ENCODE measurements at places on chromosomes 3 and 15.

GRCh38 chr3:141864281-141864970 lies 12.0 kb upstream of the ATP1B3 start:
- no peak for DNase-seq

- no peak for DNase-seq
Observed at GRCh38 chr3:46453526-46454208, 11.0 kb downstream of the LTF start.

GRCh38 chr3:3177861-3178497 lies 1.5 kb downstream of the CRBN start:
- DNase-seq: peak; percentile 46

DNA sequence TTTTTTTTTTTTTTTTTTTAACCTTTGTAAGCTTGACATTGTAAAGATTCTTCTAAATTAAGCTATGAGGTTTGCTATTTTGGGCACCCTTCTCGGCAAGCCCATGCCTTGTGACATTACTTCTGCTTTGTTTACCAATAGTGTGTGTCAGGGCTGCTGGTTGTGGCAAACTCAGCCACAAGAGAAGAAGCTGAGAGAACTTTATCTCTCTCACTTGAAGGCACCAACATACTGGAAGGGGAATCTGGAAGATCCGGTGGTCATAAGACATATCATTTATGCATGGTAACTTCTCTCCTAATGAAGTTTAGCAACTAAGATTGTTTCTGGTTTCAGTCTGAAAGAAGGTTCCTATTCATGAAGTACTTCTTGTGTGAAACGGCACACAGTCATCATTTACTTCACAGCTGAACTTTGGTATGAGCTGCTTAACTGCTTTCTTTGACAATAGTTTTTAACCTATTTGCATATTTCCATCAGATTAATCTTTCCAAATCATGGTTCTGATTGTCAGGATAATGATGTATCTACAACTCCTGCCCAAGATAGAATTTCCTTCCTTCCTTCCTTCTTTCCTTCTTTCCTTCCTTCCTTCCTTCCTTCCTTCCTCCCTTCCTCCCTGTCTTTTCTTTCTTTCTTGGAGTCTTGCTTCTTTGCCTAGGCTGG lies 189.3 kb downstream of the NFKBIZ start:
- no peak for DNase-seq

- peak; percentile 35 for DNase-seq
Observed at GRCh38 chr3:140972833-140973232, 31.2 kb downstream of the SLC25A36 start.

GRCh38 chr3:24832891-24833290 lies 338.2 kb upstream of the THRB start:
- no peak for DNase-seq

GRCh38 chr3:155697542-155697941 lies 47.3 kb downstream of the PLCH1 start:
- DNase-seq: no peak

GRCh38 chr3:134832585-134832984 lies 37.5 kb downstream of the EPHB1 start:
- DNase-seq: no peak

GRCh38 chr3:53123953-53124352 lies 6.3 kb downstream of the RFT1 start:
- no peak for DNase-seq
